Neural crest cell (in vitro differentiated cells): ENCODE measurements at places on chromosomes 11 and 22.

GRCh38 chr22:17109113-17109865 lies 11.9 kb downstream of the TMEM121B start:
- DNase-seq: no peak

- no peak for DNase-seq
Observed at GRCh38 chr11:18088966-18089365, 16.9 kb downstream of the SAAL1 start.

DNA sequence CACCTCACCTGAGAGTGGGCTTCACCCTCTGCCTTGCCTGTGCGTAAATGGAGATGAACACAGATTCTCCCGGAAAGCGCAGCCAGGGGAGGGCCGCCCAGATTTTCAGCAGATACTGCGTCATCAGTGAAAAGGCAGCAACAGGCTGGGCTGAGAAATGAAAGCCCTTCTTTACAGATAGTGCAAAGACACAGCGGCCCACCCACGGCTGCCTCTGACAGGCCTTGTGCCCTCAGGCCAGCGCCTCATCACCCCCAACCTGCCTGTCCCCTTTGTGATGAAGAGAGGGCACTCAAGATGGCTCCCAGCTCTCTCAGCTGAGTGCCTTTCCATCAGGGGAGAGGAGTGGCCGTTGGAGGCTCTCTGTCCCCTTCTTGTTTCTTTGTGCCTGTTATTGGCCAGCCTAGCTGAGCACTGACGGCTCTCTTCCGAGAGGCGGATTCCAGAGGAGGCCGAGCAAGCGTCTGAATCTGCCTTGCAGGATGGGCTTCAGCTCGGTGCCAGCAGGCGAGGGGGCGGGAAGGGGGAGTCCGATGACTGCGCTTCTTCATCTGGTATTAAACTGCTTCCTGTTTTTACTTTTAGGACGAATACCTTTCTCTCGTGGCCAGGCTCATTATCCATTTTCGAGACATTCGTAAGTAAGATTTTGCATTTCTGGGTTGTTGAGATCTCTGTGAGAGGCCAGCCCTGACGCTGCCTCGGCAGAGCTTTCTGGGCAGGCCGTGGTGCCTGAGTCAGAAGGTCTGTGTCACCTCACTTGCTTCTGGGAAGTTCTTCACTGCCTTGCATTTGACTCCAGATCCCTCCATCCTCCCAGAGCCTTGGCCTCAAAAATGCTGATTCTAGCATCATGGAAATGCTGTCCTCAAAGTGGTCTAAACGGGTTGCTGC lies 43.7 kb downstream of the MED15 start:
- peak; percentile 44 for DNase-seq

DNA sequence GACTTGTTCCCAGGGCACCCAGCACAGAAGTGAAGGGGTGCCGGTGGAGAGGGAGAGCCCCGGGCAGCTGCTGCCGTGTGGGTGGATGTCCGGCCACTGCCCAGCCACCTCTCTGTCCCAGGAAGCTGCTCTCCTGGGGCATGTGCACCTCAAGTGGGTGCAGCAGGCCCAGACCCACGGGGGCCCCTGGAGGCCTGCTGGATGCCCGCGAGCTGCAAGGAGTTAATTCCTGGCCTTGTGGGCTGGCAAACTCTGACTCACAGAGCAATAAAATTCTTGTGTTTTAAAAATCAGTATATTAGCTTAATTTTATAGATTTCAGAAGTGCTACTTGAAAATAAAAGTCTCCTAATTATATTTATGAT lies 37.4 kb upstream of the KCNQ1OT1 start:
- DNase-seq: no peak

- no peak for DNase-seq
Observed at GRCh38 chr11:35153280-35153679, 14.3 kb downstream of the CD44 start.

- no peak for DNase-seq
Observed at GRCh38 chr11:96084610-96085318, 160.9 kb upstream of the MTMR2 start.

DNA sequence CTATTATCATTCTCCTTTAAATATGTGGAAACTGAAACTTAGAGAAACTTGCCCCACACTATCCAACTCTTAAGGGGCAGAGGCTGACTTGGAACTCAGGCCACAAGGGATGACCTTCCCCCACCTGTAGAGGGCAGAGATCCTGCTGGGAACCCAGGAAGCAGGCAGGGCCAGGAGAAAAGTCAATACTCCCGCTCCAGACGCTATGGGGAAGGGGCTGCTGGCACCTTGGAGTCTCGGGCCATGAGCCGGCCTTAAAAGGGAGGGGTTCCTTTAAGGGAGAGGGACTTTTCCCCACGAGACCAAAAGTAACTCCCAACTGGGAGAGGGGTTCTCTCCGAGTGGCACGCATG lies 620 bp upstream of the ANO5 start:
- DNase-seq: no peak

- DNase-seq: no peak
Observed at GRCh38 chr11:91850533-91851275, 373.9 kb upstream of the FAT3 start.

DNA sequence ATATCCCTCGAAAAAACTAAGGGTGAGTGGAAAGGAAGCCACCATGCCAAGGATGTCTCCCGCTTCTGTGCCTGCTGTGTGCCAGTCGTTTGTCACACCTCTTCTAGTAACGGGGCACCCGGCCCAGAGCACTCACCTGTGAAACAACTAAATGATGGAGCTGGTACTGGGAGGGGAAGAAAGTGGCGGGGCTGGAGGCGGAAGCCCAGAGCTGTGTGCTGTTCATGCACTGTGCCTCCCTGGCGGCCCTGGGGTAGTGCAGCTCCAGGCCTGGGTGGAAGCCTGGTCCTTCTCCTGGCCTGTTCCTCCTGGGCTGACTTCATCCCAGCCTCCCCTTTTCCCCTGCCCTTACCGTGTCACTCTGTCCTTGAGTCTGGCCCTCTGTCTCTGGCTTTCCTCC lies 130.2 kb downstream of the CEP164 start:
- no peak for DNase-seq

DNA sequence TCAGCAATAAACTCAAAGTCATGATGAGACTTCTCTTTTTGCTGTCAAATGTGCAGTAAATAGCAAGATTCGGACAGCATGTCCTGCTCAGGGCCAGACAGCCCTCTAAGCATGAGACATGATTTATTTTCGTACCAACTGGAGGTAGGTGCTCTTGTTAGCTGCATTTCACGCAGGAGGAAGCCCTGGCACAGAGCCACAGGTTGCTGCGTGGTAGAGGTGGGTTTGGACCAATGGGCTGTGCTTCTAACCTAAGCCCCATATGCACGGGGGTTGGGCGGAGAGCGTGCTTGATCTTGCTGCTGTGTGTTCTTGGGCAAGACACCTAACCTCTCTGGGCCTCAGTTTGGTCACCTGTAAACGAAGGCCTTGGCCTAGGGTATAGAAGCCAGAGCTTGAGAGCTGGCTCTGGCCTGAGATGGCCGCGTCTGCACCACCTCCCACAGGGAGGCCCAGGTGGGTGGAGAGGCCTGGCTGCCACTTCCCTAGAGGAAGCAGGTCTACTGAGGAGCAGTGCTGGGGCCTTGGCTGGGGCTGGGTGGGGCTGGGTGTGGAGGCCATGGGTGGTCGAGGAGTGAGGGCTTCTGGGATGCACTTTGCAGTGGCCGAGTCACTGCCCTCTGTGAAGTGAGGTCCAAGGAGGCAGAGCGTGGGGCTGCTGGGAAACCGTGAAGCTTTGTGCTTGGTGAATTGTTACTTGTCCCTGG lies 38.5 kb upstream of the GRAMD4 start:
- DNase-seq: no peak

DNA sequence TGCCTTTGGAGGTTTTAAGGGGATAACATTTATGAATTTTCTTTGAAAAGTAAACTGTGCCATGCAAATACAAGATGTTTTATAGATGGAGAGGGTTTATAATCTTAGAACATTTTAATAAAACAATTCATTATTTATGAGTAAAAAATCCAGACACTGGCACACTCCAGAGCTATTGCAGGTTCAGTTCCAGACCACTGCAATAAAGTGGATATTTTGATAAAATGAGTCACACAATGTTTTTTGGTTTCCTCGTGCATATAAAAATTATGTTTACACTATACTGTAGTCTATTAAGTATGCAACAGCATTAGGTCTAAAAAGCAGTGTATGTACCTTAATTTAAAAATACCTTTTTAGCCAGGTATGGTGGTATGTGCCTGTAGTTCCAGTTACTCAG lies 146.2 kb upstream of the ZBED5 start:
- DNase-seq: no peak

DNA sequence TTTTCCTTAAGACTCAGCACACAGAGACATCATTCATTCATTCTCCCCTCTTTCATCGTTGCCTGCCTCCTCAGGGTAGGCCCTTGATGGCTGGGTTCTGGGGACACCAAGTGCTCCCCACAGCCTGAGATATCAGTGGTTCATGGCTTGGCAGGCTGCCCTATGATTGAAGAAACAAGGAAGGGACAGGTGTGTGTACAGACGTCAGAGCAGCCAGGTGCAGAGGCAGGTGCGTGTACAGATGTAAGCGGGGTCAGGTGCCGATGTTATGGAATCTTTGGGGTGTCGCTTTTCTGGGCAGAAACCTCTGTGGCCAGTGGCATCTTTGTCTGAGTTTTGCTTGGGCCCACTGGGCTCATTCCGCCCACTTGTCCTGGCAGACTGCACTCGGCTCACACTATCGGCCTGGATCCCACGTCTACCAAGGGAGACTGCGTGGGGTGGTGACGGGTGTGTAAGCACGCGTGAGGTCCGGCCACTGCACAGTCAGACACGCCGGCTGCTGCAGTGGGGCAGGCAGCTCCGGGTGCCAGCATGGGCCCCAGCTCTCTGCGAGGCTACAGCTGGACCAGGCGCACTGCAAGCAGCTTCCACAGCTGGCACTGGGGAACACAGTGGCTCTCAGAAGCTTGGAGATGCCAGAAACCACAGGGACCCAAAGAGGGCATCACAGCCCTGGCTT lies 20.9 kb upstream of the KIAA0930 start:
- no peak for DNase-seq

- DNase-seq: peak; percentile 76
Observed at GRCh38 chr11:120334894-120335462, 1.2 kb upstream of the ARHGEF12 start.

DNA sequence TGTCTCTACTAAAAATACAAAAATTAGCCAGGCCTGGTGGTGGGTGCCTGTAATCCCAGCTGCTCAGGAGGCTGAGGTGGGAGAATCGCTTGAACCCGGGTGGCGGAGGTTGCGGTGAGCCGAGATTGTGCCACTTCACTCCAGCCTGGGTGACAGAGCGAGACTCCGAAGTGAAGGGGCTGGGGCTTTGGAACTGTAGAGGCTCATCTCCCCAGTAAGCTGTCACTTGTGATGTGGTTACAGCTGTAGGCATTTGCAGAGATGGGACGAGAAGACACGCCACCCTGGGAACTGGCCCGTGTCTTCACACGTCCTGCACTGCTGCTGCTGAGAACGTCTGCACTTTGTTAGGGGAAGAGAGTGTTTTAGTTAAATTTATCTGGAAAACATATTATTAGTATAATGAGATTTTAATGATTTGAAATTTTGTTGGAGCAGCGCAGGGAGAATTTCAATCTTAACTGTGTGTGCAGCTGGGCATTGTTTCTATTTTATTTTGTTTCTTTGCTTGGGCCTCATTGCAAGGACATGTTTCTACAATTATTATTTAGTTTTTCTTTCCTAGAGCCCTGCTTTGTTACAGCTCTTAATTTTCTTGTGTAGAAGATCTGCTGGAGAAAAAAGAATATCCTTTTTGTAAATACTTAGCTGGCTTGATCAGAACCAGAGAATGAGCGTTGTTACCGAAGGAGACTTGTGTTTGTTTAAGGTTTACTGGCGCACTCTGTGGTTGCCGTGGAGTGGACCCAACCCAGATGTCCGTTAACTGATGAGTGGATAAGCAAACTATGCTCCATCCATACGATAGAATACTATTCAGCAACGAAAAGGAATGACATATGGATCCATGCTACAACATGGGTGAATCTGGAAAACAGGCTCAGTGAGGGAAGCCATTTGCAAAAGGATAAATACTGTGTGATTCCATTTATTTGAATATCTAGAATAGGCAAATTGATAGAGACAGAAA lies 18.4 kb downstream of the PARVB start:
- no peak for DNase-seq

DNA sequence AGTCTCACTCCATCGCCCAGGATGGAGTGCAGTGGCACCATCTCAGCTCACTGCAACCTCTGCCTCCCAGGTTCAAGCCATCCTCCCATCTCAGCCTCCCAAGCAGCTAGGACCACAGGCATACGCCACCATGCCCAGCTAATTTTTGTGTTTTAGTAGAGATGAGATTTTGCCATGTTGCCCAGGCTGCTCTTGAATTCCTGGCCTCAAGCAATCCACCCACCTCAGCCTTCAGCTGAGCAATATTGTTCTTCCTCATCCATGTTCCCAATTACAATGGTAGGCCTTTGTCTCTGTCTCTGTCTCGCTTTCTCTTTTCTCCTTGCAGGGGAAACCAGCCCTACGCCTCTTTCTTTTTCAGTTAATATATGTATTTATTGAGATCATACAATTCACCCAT lies 10.3 kb downstream of the HSPA8 start:
- no peak for DNase-seq

- no peak for DNase-seq
Observed at GRCh38 chr11:118252688-118253087, 523 bp upstream of the MPZL3 start.
